Kasumi-1 (cell line): ENCODE measurements at places on chromosomes 1 and 21.
A peak's percentile ranks its signal among the peaks of the same experiment; 100 is the strongest.

GRCh38 chr21:25979845-25980616 lies 190.5 kb downstream of the APP start:
- no peak for DNase-seq

GRCh38 chr1:220182656-220183055 lies 88.7 kb downstream of the IARS2 start:
- DNase-seq = no peak

DNA sequence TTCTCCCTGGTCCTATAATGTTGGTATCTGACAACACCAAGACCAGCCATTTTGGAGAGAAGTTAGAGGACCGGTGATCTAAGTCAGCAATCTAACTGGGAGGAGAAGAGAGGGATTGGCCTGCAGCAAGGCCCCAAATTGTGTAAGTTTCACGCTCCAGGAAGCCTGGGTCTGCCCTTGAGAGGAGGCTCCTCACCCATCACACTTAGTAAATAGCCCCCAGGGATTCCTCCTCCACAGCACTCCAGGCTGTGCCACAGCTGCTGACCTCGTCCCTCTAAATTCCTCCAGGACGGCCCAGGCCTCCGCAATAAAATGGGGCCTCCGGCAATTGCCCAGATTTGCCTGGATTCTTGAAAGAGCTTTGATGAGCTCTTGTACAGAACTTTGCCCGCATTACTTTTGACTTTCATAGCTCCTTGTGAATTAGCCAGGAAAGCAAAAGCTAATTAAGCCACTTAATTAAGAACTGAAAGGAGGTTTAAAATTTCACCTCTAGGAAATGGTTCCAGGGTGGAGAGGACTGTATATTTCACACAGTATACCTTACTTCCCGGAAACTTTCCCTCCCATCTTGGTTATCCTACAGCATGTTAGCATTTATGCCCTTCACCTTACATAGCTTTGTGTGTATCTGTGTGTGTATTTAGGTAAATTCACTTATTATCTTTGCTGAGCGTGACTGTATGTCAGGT lies 90.5 kb downstream of the LAMC2 start:
- DNase-seq = no peak

DNA sequence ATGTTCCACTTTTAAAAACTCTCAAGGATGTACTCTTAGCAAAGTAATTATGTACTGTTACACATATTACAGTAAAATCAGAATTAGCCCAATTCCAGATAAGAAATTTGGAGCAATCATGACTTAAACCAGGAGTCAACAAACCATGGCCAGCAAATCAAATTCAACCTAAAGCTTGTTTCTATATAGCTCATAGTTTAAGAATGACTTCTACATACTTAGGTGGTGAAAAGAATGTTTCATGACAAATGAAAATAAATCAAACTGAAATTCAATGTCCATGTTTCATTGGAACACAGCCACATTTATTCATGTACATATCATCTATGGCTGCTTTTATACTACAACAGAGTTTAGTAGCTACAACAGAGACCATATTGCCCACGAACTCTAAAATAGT lies 35.1 kb downstream of the FRRS1 start:
- no peak for DNase-seq

GRCh38 chr1:38098101-38098847 lies 51.7 kb upstream of the POU3F1 start:
- no peak for DNase-seq

DNA sequence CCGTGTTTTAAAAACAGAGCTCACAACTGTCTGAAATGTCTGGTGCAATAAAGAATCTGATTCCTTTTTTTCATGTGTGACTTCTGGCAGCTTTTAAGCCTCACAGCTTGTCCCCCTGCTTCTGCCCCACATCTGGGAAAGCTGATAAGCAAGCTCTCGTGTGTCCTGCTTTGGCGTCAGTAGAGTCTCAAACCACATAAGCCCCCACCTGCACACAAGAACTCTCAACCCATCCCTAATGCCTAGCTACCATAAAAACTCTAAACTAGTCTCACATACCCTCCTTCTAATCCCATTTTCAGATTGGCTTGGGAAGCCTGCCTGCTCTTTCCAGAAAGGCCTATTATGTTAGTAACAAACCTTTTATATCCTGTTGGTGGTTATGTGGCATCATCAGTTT lies 94.6 kb upstream of the DAB1 start:
- no peak for DNase-seq

- DNase-seq = no peak
Measured at GRCh38 chr1:77048615-77049005, 170.6 kb downstream of the PIGK start.

GRCh38 chr1:219585837-219586455 lies 27.0 kb downstream of the ZC3H11B start:
- DNase-seq = no peak

DNA sequence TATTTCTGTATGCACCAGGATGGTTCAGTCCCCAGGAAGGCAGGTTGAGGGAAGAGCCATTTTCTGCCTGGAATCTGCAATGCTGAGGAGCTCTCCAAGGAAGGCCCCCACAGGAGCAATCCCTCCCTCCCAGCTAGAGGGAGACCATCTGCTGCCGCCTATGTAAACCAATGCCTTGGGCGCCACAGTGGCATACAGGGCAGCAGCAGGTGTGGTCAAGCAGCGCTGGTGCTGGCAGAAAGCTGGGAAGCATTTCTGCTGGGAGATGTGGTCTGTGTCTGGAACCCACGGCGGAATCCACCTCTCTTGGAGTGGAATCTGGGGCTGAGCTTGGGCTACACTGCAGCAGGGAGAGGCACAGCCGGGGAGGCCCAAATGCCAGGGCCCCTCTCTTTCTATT lies 283.3 kb downstream of the RRAGC start:
- no peak for DNase-seq

DNA sequence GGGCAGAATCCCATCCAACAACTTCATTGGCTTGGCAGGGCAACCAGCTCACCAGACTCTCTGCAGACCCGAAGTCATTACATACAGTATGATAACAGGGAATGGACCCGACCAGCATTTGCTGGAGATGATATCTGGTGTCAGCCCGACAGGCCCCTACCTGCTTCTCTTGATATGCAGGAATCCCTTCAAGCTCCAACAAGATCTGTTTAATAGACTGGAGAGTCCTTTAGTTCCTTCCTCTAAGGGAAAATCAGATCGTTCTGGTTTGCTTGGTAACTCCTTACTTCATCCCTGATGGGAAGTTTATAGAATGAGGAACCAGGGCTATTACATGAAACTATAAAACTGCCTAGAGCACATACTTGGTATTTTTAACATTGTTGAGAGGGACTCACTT lies 61.2 kb downstream of the EDARADD start:
- no peak for DNase-seq

- DNase-seq = no peak
Measured at GRCh38 chr1:206714331-206715058, 29.8 kb downstream of the MAPKAPK2 start.

- no peak for DNase-seq
Measured at GRCh38 chr1:156106624-156107488, 7.7 kb upstream of the LMNA start.

DNA sequence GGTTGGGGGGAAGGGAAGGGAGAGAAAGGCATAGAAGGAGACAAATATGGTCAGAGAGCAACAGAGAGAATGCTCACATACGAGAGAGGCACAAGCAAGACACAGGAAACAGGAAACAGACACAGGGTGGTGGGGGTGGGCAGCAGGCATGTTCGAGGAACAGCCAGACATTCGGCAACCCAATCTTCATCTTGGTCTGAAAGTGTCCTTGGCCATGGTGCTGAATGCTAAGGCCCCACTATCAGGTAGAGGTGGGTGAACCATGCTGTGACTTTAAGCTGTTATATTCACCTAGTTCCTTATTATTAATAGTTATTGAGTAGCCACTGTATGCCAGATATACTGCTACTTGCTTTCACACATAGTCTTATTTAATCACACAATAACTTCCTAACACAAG lies 109.2 kb downstream of the DDX20 start:
- peak; percentile 21 for DNase-seq

DNA sequence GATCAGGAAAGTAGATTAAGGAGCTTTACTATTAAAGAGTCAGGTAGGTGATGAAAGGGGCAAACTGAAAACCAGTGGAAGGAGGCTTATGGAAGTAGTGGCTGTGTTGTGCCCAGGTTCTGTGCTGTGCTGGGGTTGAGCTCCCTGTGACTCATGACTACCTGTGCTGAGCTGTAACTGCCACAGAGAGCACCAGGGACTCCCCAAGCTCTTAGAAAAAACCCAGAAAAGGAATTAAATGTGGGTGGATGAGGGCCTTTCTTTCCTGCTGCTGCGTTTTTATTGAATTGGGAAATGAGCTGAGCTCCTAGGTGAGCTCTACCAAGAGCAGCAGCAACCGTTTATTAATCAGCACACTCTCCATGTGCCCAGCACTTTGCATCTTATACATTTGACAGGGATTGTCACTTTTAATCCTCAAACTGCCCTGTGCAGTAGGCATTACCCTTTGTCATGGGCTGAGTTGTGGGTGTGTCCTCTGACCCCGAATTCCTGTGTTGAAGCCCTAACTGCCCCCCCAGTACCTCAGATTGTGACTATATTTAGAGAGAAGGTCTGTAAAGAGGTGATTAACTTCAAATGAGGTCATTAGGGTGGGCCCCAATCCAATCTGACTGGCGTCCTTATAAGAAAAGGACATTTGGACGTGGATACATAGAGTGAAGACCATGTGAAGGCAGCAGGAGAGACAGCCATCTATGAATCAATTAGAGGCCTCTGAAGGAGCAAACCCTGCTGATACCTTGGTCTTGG lies 65.4 kb downstream of the AK4 start:
- DNase-seq = no peak

GRCh38 chr1:246425139-246425794 lies 81.8 kb downstream of the SMYD3 start:
- DNase-seq = no peak

GRCh38 chr1:58290685-58291372 lies 255.7 kb downstream of the OMA1 start:
- peak; percentile 0 for DNase-seq

- no peak for DNase-seq
Measured at GRCh38 chr1:165753934-165754333, 14.7 kb downstream of the TMCO1 start.

DNA sequence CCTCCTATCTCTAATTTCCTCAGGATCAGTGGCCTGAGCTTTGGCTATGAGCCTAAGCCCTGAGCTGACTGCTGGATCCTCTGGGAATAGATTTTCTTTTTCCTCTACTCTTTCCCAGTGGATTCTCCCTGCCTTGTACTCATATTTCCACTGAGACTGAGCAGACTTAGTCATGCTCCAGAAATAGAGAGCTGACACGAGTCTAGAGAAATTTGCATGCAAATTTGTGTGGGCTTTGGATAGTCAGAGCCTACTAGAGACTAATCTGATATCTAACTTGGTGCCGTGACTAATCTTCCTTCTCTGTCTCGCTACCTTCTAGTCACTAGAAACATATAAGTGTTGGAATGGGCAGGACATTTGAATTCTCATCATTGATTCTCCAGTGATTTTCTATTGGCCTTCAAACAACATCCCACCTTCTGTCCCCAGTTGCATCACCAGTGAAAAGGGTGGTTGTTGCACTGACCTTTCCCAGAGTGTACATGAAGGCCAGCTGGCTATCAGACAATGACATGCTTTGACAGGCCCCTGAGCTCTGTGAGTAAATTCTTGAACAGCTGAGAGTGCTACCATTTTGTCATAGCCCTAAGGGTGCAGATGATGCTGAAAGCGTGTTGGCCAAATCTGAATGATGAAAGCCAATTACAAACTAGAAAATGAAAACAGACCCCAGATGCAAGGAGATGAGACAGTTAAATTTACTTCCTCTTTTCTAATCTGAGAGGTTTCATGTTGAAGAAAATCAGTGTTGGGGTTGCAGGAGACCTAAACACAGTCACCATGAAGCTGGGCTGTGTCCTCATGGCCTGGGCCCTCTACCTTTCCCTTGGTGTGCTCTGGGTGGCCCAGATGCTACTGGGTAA lies at the start of gene FCRLA:
FCRLA (plus strand) TSS at position 748 of the 866 bp plus-strand sequence; CDS start at position 784, 36 bp downstream.
- peak; percentile 18 for DNase-seq

GRCh38 chr1:76086597-76086996 lies 12.1 kb downstream of the ST6GALNAC3 start:
- DNase-seq = no peak

- DNase-seq = no peak
Measured at GRCh38 chr1:211497489-211498045, 5.6 kb upstream of the RD3 start.

GRCh38 chr1:91406773-91407389 lies 2.2 kb upstream of the HFM1 start:
- peak; percentile 32 for DNase-seq

GRCh38 chr1:112033439-112034120 lies 44.1 kb upstream of the KCND3 start:
- DNase-seq = no peak

DNA sequence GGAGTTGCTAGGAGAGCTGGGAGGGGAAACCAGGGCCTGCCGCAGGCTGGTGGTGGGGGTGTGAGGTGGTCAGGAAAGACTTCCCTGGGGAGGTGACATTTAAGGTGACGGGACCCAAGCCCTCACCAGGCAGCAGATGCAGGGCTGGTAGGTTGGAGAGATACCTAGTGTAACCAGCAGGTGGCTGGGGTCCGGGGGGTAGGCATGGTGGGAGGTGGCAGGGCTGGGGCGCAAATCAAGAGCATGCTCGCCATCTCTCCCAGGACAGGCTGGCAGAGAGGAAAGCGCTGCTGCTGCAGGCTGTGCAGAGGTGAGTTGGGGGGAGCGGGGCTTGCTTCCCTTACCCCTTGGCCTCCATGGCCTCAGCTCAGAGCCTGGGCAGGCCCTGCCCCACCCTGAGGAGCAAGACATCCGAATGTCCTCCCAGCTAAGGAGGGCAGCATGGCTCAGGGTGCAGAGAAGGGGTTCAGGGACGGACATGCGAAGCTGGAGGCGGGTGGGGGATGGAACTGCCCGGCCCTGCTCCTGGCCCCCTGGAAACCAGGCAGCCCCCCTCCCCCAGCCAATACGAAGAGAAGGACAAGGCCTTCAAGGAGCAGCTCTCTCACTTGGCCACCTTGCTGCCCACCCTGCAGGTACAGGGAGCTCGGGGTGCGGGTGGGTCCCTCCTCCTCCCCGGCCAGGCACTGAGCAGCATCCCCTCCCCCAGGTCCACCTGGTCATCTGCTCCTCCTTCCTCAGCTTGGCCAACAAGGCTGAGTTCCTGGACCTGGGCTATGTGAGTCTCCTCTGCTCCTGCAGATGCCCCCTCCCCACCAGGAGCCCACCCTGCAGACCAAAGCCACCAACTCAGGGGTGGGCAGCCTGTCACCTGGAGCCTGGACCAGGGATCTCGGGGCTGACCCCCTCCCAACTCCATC lies 4.0 kb downstream of the RNF207 start:
- DNase-seq = peak; percentile 31

- DNase-seq = peak; percentile 51
Measured at GRCh38 chr1:56516539-56517252, 62.7 kb downstream of the PLPP3 start.
